Hematopoietic multipotent progenitor cell treated with erythropoietin and hydrocortisone succinate and interleukin-3 and kit ligand, for 17 days (in vitro differentiated cells): ENCODE measurements at places on chromosomes 6 and 20.
A peak's percentile ranks its signal among the peaks of the same experiment; 100 is the strongest.

GRCh38 chr6:37983720-37984501 lies 164.4 kb downstream of the ZFAND3 start:
- DNase-seq: no peak

GRCh38 chr6:12066297-12066696 lies 54.2 kb downstream of the HIVEP1 start:
- no peak for DNase-seq

GRCh38 chr6:168157272-168158212 lies 78.5 kb upstream of the FRMD1 start:
- no peak for DNase-seq

DNA sequence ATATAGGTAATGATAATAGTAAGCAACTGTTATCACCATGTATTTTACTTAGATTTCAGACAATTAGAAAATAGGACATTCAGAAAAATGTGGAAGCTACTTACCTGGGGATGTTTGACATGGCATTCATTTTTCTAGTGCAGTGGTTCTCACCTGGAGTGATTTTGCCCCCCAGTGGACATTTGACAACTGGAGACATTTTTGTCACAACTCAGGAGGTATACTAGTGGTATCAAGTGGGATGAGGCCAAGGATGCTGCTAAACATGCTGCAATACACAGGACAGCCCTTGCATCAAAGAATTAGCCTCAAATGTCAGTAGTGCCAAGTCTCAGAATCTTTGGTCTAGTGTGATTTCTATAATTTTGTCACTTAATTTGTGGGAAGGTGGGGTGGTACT lies 36.1 kb downstream of the NUS1 start:
- DNase-seq: no peak

DNA sequence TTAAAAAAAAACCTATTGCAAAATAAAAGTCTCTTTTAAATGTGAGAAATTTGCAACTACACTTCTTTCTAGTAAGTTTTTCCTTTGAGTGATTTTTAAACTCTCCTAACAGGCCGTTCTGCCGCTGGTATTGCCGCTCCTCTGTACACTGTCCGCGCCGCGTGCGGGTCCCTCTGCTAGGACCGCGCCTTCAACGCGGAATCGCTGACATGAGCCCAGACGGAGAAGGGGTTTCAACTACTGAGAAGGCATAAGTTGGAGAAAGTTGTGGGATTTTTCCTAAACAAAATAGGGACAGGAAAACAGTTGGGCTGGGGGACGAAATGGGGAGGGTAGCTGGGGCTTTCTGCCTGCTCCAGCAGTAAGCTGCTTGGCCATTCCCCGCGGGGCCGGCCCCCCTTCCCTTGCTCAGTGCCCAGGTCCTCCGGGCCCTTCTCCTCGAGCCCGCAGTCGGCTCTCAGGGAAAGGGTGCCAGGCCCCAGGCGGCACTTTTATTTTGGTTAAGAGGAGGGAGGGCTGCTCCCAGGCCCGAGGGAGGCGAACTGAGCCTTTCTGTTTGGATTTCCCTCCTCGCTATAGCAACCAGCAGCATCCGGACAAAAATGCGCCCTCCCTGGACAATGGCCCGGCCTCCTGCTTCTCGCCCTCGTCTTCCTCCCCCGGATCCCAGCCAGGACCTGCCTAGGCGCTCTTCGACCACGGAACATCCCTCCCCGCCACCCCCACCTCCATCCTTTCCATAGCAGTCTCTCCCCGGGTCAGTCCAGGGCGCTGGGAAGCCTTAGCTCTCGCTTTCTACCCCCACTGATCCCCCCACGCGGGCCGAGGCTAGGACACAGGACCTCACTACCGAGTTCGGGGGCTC lies 6.8 kb upstream of the POU3F2 start:
- no peak for DNase-seq

- DNase-seq: no peak
Observed at GRCh38 chr6:25769983-25770382, 15.4 kb downstream of the SLC17A4 start.

DNA sequence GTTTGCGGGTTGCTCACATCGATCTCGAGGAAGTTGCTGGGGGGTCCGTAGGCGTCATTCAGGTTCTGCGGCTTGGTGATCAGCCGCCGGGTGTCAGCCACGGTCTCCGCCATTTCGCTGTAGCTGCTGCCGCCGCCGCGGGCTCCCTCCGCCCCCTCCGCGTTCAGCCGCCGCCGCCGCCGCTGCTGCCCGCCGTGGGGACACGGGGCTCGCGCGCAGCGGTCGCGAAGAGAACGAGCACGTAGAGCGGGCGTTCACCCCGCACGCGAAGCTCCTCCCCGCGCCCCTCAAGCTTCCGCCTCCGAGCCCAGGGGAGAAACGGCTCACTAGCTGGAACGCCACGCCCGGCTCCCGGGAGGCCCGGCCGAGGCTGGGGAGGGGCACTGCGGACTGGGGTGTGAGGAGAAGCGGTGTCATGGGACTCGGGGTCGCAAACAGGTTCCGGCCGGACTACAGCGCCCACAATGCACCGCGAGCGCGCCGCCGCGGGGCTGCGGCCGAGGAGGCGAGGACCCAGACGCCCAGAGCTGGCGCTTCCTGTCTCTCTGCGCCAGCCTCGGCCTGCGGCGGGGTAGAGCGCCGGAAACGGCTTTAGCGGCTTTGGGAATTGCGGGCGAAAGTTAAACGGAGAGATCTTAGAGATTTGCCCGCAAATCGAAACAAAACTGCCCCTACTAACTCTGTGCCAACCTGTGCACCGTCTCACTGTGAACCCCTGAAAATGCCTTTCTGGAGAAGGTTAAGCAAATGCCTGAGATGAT lies at the start of gene SNX3:
SNX3 (minus strand) TSS at position 232 of the 761 bp plus-strand sequence; CDS start at position 113, 119 bp downstream.
- peak; percentile 93 for DNase-seq

DNA sequence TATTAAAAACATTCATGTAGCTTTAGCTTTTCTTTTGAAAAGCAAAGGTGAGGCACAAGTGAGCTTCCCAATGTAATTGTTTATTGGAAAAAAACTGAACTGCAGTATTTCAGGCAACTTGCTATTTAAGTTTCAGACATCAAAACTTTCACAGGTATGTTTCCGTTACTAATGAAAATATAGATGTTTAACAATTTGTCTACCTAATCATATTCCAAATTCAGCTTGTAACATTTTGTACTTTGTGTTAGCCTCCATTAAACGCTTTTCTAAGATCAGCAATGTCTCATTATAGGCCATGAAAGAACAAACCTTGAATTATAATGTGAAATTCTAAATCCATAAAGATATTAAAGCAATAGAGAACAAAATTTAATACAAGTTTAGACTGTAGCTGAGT lies 69.5 kb downstream of the AHI1 start:
- DNase-seq: no peak

DNA sequence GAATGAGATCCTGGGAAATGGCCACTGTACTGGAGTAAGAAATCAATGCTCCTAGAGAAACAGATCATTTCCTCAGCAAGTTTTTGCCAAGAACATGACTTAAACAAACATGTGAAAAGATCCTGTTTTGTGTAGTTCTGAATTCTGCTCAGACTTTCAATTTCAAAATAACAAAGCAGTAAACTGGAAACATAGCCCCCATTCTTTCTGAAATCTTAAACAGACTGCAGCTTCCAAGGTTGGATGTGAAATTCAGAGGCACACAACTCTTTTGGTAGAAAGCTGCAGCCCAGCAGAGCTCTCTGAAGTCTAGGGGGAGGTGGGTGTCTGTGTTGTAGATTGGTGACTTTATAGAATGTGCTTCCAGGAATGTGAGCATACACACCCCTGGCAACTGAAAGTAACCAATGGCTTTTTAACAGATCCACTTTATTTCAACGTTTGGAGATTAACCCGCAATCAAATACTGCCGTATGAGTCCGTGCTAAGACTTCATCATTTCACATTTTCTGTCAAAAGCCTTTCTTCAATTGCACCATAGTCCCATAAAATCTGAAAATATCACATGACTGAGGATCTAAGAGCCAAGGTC lies 86.4 kb downstream of the ATXN1 start:
- DNase-seq: no peak
